ENCODE measurements at places on chromosomes 12 and 14. TPM values are rescaled to one million over a fixed set of nuclear protein-coding genes. Genes with fewer than 3 reads are reported as not detected.

The CLEC9A gene
- total RNA-seq = not detected

The HOTAIR gene
- not detected for total RNA-seq

The CPNE8 gene
- 29.4 TPM for total RNA-seq

The TAC3 gene
- not detected for total RNA-seq

The INSM2 gene
- not detected for total RNA-seq

The OR6C2 gene
- not detected for total RNA-seq

The POLE gene
- total RNA-seq = 39.7 TPM

The CRIP2 gene
- total RNA-seq = 265 TPM

The STRN3 gene
- total RNA-seq = 56.4 TPM

The IAPP gene
- total RNA-seq = not detected

The EXOC3L4 gene
- not detected for total RNA-seq

The SLCO1B1 gene
- not detected for total RNA-seq

The KRT85 gene
- not detected for total RNA-seq

The MSRB3 gene
- 40.0 TPM for total RNA-seq

The STAB2 gene
- 4.6 TPM for total RNA-seq

The TESPA1 gene
- not detected for total RNA-seq

The SERPINA1 gene
- 0.23 TPM for total RNA-seq
